ENCODE measurements at places on chromosomes 3 and 15.
A peak's percentile ranks its signal among the peaks of the same experiment; 100 is the strongest.

- peak; percentile 42 for DNase-seq
Observed at GRCh38 chr3:16508591-16508995, 4.9 kb downstream of the RFTN1 start.

- DNase-seq: peak; percentile 19
Observed at GRCh38 chr3:158830391-158830790, 28.5 kb downstream of the MFSD1 start.

DNA sequence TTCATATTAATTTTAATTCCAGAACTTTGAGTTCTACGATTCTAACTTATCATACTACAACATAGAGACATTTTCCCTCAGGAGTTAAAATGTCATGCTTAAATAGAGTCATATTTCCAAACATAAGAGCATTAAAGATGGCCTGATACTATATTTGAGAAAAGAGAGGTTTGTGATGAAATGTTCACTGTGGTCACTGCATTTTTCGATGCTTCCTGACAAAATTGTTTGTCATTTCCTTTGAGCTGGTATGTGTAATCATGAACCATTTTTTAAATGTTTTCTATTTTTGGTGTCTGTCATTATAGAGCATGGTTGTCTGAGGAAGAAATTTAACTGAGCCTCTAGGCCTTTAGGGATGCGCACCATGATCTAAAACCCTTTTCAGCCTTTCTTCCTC, 721.4 kb upstream of the NR2F2 start:
- DNase-seq: no peak

GRCh38 chr3:7947930-7948329, 553.7 kb upstream of the LMCD1 start:
- DNase-seq: no peak

- no peak for DNase-seq
Observed at GRCh38 chr15:38992506-38992905, 427.9 kb upstream of the RASGRP1 start.

DNA sequence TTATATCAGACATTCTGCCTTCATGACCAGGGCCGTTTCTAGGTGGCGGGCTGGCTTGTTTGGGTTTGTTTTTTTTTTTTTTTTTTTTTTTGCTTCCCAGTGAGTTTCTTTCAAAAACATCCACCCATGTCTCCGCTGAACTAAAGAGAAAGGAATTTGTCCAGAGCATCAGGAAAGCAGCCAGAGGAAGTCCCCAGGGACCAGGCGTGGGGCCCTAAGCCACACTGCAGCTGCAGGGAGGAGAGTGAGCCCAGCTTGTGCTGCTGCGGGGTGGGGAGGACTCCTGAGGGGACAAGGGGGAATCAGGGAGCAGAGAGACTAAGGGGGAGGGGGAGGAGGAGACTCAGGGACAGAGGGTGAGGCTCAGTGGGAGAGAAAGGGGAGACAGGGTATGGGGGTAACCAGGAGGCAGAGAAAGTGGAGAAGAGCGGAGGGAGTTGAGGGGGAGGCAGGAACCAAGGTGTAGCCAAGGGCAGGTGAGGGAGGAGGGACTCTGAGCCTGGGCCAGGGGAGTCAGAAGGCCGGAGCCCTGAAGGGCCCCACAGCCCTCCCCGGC, 49.5 kb downstream of the CYP11A1 start:
- no peak for DNase-seq

GRCh38 chr3:56366641-56367162, 101.6 kb downstream of the ERC2 start:
- no peak for DNase-seq

DNA sequence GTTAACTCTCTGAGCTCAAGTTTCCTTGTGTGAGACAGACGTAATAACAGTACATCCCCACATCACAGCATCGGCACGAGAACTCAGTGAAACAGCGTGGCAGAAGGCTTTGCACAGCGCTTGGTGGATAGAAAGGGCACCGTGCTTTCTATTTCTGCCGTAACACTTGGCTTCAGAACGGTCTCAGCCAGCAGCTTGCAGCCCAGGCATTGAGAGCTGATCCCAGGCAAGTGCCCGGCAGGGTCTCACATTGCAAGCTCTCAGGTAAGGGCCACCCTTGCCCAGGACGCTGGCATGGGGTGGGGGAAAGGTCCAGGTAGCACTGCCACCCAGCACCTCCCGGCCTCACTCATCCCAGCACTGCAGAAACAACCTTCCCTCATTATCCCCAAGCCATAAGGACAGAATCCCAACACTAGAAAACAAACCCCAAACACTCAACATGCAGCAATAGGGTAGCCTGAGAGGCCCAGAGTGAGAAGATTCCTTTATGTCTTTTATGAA, 70.5 kb upstream of the ITGA11 start:
- DNase-seq: no peak

DNA sequence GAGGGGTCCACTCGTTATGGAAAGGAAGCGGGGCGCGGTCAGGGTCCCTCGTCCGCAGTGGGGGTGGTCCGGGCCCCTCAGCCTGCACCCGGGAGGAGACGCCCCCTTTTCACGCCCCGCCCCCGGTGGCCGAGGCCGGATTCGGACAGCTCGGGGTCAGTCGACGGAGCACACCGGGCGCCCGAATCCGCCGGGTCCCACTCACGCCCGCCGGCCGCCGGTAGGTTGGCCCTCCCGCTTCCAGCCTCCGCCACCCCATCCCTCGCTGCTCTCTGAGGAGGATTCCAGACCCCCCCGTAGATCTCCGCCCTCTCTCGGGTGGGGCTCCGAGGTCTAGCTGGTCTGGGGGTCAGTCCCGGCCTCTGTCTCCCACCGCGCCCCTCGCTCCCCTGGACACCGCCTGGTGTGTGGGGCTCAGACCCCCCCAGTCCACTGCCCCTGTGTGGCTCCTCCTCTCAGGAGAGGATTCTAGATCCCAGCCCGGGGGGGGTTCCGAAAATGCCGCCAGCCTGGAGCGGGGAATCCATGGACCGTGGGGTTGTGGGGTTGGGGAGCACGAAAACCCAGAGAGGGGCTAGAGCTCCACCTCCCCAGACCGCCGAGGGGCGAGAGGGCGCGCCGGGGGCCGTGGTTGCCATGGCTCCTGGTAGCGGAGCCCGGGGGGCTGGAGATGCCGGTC, 725 bp downstream of the CHL1 start:
- no peak for DNase-seq

GRCh38 chr15:32683906-32684584, 33.8 kb upstream of the GREM1 start:
- DNase-seq: peak; percentile 93

GRCh38 chr15:66951531-66952320, 113.7 kb upstream of the SMAD3 start:
- DNase-seq: peak; percentile 24

DNA sequence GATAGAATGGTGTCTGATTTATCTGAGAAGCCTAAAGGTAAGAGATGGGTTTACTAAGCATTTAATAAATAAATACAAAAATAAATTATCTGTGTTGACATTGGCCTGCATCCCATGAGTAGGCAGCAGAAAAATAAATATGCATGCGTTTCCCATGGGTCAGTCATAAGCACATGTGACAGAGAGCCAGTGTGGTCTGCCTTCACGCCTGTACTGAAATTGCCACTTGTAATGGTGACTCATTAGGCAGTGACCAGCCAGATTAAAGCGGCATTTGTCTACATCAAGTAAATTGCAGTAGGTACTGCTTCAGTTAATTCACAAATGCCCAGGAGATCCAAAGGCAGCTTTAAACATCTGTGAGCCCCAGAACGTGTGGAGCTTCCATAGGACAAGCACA, 399.6 kb downstream of the NAALADL2 start:
- no peak for DNase-seq

GRCh38 chr3:139527265-139527664, 12.3 kb downstream of the RBP1 start:
- DNase-seq: peak; percentile 56

GRCh38 chr3:133691273-133692107, 29.7 kb upstream of the TOPBP1 start:
- peak; percentile 47 for DNase-seq

GRCh38 chr3:111068574-111068973, 3.0 kb upstream of the NECTIN3 start:
- no peak for DNase-seq

GRCh38 chr3:152516216-152516615, 247.5 kb downstream of the MBNL1 start:
- DNase-seq: no peak

GRCh38 chr3:182565916-182566796, 227.1 kb upstream of the ATP11B start:
- DNase-seq: no peak

DNA sequence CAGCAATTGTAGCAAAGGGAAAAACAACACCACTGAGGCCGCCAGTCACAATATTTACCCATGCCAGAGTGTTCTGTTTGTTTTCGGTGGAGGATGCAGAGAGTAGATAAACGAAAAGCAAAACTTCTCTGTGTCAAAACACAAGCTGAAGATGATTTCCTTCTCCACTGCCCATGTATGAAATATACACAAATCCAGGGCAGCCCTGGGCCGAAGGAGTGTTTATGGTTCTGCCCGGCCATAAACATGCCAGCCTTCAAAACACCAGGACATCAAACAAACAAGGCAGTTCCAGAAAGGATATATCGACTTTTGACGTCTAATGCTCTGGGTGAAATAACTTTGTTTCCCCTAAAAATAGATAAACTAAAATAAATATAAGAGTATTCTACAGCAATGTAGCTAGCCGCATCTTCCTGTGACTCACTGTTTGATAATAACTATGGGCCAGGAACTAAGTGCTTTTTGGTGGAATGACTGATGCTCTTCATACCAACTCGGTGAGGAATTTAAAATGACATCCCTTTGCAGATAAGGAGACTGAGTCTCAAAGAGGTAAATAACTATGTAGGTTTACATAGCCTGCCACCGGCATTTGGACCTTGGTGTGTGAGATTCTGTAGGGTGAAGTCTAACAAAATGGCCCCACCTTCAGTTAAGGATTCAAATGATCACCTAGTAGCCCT, 82.8 kb downstream of the MAGI1 start:
- DNase-seq: no peak

DNA sequence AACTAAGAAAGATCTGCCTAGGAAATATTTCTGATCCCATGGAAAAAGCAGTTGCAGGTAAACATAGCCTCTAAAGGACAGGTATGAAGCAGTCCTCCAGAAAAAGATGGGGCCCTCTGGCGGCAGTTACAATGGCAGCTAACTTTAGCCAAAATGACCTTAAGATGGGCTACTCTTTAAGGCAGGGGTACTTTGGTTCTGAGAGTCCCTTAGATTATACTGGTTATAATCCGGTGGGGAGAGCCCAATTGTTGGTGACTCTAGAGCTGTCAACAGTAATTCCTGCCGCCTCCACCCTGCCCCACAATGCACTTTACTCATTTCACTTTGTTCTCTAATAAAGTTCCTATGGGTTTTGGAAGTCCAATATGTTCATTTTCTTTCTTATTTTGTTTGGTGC, 412.8 kb upstream of the WNT5A start:
- DNase-seq: no peak

- no peak for DNase-seq
Observed at GRCh38 chr15:48046813-48047438, 73.9 kb upstream of the SLC24A5 start.

- DNase-seq: no peak
Observed at GRCh38 chr15:29323557-29323956, 53.9 kb upstream of the NSMCE3 start.

DNA sequence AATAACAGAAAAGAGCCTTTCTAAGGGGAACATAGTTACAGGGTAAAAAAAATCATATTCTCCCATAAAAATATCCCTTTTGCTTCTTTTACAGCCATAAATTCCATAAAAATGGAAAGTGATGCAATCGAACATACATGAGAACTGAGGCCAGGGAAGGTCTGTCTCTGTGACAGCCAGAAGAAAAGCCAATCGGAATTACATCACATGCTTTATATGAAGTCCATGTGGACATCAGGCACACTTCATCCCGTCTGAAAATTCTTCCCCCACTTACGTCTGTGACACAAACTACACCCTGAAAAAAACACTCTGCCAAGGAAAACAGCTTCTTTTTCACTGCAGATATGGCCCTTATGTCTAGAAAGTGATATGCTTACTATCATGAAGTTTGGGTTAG, 323.5 kb downstream of the ERC2 start:
- no peak for DNase-seq

GRCh38 chr3:187291001-187291511, 481 bp downstream of the MASP1 start:
- no peak for DNase-seq

- DNase-seq: no peak
Observed at GRCh38 chr3:133138017-133138416, 99.8 kb downstream of the TMEM108 start.

GRCh38 chr3:69058180-69058946, 6.2 kb upstream of the TMF1 start:
- DNase-seq: peak; percentile 16

DNA sequence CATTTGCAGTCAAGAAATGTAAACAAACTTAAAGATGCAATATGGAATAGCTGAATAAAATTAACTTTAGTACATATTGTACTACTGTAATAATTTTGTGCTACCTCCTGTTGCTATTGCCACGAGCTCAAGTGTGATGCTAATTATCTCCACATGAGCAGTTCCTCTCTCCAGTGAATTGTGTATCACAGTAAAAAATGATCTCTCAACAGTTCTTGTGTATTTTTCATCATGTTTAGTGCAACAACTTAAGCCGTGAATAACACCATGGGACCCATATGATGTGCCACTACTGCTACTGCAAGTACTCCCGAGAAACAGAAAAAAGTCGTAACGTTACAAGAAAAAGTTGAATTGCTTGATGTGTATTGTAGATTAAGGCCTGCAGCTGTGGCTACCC, 12.4 kb downstream of the RIOX2 start:
- no peak for DNase-seq
